CD8-positive, alpha-beta memory T cell (primary cell): ENCODE measurements at places on chromosomes 7 and 10.

DNA sequence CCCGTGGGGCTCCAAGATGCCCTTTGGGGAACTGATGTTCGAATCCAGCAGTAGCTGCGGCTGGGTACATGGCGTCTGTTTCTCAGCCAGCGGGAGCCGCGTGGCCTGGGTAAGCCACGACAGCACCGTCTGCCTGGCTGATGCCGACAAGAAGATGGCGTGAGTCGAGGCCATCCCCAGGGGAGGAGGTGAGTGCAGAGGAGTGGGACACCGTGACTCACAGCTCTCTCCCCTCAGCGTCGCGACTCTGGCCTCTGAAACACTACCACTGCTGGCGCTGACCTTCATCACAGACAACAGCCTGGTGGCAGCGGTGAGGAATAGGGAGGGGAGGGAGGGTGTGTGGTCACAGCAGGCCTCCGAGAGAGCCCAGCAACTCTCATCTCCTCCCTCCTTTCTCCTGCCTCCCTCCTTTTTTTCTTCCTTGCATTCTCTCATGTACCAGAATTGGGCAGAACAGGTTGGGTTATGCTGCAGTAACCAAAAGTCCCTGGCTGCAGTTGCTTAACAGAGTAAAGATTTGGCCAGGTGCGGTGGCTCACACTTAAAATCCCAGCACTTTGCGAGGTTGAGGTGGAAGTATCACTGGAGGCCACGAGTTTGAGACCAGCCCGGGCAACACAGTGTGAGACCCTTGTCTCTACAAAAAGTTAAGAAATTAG lies 16.5 kb downstream of the ARPC1B start:
- no peak overlapping the region for H3K4me3 ChIP-seq
- peaks cover 15% of the 10 kb centered on the region for H3K4me1 ChIP-seq
- no peak for DNase-seq

DNA sequence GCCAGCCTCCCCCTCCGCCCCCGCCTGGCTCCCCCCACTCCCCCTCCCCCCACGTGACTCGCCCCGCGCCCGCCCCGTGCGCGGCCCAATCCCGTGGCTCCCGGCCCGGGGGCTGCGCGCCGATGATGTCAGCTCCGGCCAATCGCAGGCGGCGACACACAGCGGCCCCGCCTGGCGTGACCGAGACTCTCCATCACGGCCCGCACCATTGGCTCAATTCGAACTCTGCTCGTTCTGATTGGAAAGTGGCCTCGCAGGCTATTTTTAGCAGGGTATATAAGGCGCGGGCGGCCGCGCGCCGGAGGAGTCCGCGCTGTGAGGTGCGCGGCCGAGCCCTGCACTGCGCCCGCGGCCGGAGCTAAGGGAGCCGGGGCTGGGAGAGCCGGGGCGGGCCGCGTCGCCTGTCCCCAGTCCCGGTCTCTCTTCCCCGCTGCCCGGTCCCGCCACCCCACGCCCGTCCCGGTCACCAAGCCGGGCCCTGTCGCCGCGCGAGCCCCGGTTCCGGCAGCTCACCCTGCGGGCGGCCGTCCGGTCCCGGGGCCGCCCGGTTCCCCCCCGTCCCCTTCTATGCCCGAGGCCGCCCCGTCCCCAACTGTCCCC lies 342 bp upstream of the KLF6 start:
- DNase-seq, result peak; percentile 99
- peaks cover 27% of the 10 kb centered on the region for H3K4me1 ChIP-seq
- H3K27ac ChIP-seq, result peak overlapping the region; percentile 100
- peaks cover 16% of the 10 kb centered on the region for H3K36me3 ChIP-seq
- H3K27me3 ChIP-seq, result no peaks in the 10 kb centered on the region
- H3K4me3 ChIP-seq, result peak overlapping the region; percentile 79

DNA sequence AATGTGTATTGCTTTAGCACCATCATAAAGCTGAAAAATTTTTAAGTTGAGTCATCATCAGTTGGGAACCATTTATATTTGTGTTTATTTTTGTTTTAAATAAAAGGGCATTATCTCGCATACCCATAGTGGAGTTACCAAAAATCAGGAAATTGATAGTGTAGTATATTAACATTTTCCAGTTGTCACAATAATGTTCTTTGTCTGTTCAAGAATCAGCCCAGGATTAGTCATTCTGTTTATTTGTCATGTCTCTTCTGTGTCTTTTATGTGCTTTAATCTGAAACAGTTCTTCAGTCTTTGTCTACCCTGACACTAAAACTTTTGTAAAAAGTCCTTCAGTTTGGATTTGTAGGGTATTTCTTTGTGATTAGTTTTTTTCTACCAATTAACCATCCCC lies 827.8 kb upstream of the ZWINT start:
- no peaks in the 10 kb centered on the region for H3K4me1 ChIP-seq
- H3K27ac ChIP-seq, result no peak overlapping the region
- H3K4me3 ChIP-seq, result no peak overlapping the region
- H3K27me3 ChIP-seq, result no peaks in the 10 kb centered on the region
- H3K36me3 ChIP-seq, result no peaks in the 10 kb centered on the region

- no peaks in the 10 kb centered on the region for H3K27me3 ChIP-seq
- H3K27ac ChIP-seq, result no peak overlapping the region
These were observed 141.9 kb upstream of the KAT6B start for GRCh38 chr10:74684462-74684861.

DNA sequence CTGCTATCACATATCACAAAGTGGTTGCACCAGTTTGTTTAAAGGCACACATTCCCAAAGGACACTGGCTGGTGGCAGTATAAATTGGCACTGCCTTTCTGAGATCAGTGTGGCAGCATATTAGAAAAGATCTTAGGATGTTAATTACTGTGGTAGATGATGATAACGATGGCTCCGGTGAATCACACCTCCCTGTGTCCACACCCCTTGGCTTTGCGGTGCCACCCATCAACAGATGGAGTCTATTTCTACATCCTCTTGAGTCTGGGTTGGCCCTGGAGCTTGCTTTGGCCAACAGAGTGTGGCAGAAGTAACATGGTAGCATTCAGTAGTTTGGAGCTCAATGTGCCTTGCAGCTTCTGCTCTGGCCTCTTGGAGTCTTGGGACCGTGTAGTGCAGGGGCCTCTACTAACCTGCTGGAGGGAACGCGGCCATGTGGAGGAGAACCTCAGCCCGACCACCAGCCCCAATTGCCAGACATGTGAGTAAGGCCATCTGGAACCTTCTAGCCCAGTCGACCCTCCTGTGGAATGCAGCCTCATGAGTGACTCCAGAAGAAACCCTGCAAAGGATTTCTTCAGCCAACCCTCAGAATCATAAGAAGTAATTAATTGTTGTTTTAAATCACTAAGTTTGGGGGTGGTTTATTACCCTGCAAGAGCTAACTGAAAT lies 27.2 kb upstream of the PLEKHA1 start:
- H3K27ac ChIP-seq, result no peak overlapping the region
- DNase-seq, result no peak
- no peaks in the 10 kb centered on the region for H3K4me1 ChIP-seq

- no peaks in the 10 kb centered on the region for H3K27me3 ChIP-seq
- peaks cover 15% of the 10 kb centered on the region for H3K4me1 ChIP-seq
- DNase-seq, result peak; percentile 11
- H3K36me3 ChIP-seq, result no peaks in the 10 kb centered on the region
These were observed 7.3 kb downstream of the LRRN3 start for GRCh38 chr7:111098011-111098925.

- H3K27ac ChIP-seq, result no peak overlapping the region
- H3K4me3 ChIP-seq, result no peak overlapping the region
- H3K4me1 ChIP-seq, result no peaks in the 10 kb centered on the region
- H3K36me3 ChIP-seq, result no peaks in the 10 kb centered on the region
- no peaks in the 10 kb centered on the region for H3K27me3 ChIP-seq
- DNase-seq, result no peak
These were observed 312.8 kb upstream of the NFE2L3 start for GRCh38 chr7:25839084-25839769.

DNA sequence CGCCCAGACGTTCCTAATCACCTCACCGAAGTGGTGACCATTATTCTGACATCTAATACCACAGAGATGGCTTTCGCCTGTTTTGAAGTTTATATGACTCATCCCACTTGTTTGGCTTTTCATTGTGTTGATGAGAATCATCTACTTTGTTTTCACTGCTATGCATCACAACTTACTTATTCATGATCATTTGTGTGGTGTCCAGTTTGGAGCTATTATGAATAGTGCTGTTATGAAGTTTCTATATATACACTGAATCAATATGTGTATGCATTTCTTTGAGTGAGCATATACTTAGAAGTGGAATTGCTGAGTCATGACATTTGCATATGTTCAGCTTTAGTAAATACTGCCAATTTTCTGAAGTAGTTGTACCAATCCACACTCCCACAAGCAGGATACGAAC lies 38.6 kb upstream of the TNKS2 start:
- H3K4me1 ChIP-seq, result no peaks in the 10 kb centered on the region
- no peak overlapping the region for H3K4me3 ChIP-seq
- no peak for DNase-seq
- H3K27ac ChIP-seq, result no peak overlapping the region
- no peaks in the 10 kb centered on the region for H3K27me3 ChIP-seq
- H3K36me3 ChIP-seq, result no peaks in the 10 kb centered on the region

DNA sequence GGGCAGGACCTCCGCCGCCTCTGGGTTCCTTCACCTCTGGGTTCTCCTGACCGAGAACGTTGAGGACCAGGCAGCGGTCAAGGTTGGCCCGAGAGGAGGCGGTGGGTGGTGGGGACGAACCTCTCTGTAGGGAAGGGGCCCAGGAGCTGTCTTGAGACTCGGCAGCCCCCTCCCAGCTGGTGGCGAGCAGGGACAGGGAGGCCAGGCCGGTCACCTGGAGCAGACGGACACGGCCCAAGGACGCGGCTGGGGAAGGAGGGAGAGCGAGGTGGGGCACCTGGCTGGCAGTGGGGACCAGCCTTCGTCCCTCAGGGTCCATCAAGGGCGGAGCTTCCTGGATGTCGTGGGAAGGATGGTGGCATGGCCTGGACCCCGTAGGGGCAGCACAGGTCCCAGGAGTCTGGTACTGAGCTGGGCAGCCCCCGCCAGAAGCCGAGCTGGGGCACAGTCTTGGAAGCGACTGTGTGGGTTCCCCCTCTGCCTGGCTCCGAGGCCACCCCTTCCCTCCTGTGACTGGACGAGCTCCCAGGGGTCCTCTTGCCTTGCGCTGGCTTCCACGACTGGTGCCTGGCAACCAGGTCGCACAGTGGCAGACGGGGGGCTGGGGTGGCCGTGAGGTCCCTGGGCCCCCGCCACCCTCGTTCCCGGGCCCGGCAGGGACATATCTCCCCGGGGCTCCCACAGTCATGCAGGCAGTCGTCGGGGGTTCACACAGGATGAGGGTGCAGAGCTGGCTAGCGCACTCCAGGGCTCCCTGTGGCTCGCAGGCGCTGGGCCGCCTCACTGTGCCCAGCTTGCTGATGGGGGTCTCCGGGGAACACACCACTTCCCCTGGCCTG lies 89.9 kb downstream of the DNAJB6 start:
- no peak for DNase-seq
- no peaks in the 10 kb centered on the region for H3K4me1 ChIP-seq
- H3K27me3 ChIP-seq, result no peaks in the 10 kb centered on the region

DNA sequence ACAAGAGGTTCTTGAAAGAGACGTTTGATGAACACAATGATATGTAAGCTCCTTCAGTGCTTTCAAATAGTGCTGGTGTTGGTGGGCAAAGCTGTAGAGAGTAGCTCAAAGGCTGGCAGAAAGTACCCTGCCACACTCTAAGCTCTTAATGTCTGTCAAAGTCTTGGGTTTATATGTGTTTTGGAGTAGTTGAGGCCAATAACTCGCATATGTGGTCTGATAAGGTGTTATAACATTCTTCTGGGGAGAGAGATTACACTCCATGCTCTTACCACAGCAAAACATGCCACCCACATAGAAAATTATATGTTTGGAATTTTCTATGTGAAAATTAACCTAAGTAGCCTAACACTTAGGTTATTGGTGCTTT lies 30.8 kb upstream of the NME8 start:
- no peak overlapping the region for H3K27ac ChIP-seq
- no peaks in the 10 kb centered on the region for H3K4me1 ChIP-seq
- no peaks in the 10 kb centered on the region for H3K36me3 ChIP-seq
- H3K4me3 ChIP-seq, result no peak overlapping the region
- no peaks in the 10 kb centered on the region for H3K27me3 ChIP-seq
- no peak for DNase-seq

- no peak overlapping the region for H3K4me3 ChIP-seq
- DNase-seq, result no peak
- H3K36me3 ChIP-seq, result no peaks in the 10 kb centered on the region
- H3K27ac ChIP-seq, result no peak overlapping the region
These were observed 10.8 kb downstream of the NKX6-2 start for GRCh38 chr10:132774902-132775863.

- H3K4me1 ChIP-seq, result no peaks in the 10 kb centered on the region
- no peaks in the 10 kb centered on the region for H3K36me3 ChIP-seq
- H3K27ac ChIP-seq, result no peak overlapping the region
- no peak for DNase-seq
- no peaks in the 10 kb centered on the region for H3K27me3 ChIP-seq
These were observed 684.3 kb upstream of the AUTS2 start for GRCh38 chr7:68914006-68914405.

- no peak for DNase-seq
- H3K4me1 ChIP-seq, result peaks cover 14% of the 10 kb centered on the region
- peaks cover 1% of the 10 kb centered on the region for H3K27me3 ChIP-seq
- H3K27ac ChIP-seq, result no peak overlapping the region
- H3K36me3 ChIP-seq, result no peaks in the 10 kb centered on the region
These were observed 9.3 kb downstream of the PLAC9 start for GRCh38 chr10:80141696-80142460.

DNA sequence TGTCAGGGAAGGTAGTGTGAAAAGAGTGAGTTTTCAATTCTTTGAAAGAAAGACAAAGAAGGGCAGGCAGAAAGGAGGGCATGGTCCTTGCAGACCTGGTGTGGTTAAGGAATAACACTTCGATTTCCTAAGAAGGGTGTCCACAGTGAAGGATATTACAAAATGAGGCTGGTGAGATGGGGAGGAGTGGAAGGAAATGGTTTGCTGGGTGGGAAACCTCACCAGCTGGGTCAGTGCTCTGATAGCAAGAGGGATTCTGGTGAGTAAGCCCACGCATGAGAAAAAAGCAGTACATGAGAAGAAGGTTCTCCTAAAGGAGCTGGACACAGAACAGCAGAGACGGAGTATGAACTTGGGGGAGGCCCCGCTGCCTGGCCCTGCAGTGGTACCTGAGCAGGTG lies 230.6 kb upstream of the PLXNA4 start:
- H3K27me3 ChIP-seq, result no peaks in the 10 kb centered on the region
- DNase-seq, result no peak
- H3K27ac ChIP-seq, result no peak overlapping the region
- no peaks in the 10 kb centered on the region for H3K4me1 ChIP-seq

- H3K27me3 ChIP-seq, result no peaks in the 10 kb centered on the region
- H3K27ac ChIP-seq, result peak overlapping the region; percentile 86
- no peaks in the 10 kb centered on the region for H3K36me3 ChIP-seq
- peaks cover 59% of the 10 kb centered on the region for H3K4me1 ChIP-seq
- no peak for DNase-seq
These were observed 1.6 kb downstream of the NCOA4 start for GRCh38 chr10:46028584-46029460.

DNA sequence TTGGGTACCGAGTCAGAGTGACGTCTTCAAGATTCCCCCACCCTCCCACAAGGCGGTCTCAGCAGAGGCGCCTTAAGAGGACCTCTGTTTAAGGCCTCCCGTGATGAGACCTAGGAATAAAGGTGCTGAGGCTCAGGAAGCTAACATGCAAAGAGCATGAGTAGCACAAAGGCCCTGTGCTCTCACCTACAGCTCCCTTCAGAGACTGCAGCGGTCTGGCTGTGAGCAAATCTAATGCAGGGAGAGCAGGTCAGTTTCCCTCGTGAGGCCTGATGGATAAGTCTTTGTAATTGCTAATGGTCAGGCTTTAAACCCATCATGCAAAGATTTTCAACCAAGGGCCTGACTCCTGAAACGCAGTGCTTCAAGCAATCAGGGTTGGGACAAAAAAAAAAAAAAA lies 909.3 kb upstream of the GHITM start:
- H3K36me3 ChIP-seq, result no peaks in the 10 kb centered on the region
- H3K4me3 ChIP-seq, result no peak overlapping the region
- DNase-seq, result no peak
- no peaks in the 10 kb centered on the region for H3K4me1 ChIP-seq

GRCh38 chr10:112208292-112208691 lies 24.7 kb upstream of the GPAM start:
- DNase-seq, result no peak
- no peaks in the 10 kb centered on the region for H3K4me1 ChIP-seq
